ENCODE measurements at places on chromosomes 5 and 9.

- no peak for DNase-seq
Measured at GRCh38 chr5:136155078-136155477, 22.4 kb downstream of the SMAD5 start.

- no peak for DNase-seq
Measured at GRCh38 chr5:39190311-39191102, 28.9 kb downstream of the FYB1 start.

GRCh38 chr9:119675951-119676350, 306.7 kb upstream of the BRINP1 start:
- DNase-seq: no peak

DNA sequence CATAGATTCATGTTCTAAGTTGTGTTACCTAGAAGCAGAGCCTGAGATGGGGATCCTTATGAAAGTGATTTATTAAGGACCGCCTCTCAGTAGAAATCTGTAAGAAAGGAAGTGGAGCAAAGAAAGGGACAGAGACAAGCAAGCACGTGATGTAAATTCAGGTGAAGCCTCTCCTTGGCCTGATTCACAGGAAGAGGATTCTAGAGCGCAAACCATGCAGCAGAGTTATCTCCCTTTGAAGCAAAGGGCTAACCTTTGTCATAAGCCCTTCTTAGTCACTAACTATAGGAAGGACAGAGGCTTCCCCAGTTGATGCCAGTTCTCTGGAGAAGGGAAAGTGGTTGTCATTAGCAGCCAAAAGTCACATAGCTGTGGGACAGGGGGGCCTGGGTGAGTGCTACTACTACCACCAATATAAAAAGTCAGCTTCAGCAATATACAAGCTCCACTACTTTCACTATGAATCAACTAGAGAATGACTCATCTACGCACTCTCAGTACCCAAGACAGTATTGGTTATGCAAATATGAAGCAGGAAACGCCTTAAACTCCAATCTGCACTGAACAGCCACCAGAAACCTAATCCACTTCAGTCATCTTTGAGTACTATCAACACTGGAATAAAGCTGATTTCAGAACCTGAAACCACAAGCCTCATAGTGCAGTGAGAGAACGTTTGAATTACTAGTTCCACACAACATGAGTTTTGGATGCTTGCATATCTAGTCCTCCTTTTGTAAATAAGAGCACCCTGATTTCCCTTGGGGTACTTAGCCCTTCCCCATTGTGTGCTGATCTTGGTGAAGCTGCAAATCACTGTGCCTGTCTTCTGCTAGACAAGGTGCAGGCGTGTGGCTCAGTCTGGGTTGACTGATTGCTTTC, 162.7 kb downstream of the ZNF608 start:
- DNase-seq: peak; percentile 92

DNA sequence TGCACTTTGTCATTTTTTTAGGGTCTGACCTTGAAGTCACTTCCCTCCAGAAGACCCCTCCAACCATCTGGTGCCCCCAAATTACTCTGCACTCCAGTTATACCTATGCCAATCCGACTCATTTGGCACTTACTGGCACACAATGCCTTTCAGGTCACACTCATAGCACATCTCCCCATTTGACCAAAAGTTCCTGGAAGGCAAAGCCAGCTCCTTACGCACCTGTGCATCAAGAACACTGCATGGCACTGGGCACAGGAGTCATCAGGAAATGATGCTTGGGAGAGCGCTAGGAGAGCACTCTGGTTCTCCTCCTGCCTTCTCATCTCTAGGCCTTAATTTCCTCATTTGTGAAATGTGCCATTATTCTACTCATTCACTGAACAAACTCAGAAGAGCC, 2.9 kb downstream of the TNIP1 start:
- DNase-seq: no peak

DNA sequence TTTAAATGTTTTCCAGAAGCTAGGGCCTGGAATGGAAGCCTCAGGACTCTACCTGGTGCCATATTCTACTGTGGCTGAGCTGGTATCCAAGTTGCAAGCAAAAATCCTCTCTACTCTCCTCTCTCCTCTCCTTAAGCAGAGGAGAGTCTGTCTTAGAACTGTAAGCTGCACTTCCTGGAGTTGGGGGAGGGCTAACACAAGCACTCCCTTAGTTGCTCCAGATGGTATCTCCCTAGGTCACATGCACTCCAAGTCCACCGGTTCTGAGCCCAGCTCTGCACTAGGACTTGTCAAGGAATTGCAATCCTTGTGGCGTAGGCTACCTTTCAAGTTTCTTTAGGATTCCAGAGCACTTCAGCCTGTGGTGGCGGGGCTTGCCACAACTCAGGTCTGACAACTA, 513.9 kb upstream of the RGMB start:
- DNase-seq: no peak

DNA sequence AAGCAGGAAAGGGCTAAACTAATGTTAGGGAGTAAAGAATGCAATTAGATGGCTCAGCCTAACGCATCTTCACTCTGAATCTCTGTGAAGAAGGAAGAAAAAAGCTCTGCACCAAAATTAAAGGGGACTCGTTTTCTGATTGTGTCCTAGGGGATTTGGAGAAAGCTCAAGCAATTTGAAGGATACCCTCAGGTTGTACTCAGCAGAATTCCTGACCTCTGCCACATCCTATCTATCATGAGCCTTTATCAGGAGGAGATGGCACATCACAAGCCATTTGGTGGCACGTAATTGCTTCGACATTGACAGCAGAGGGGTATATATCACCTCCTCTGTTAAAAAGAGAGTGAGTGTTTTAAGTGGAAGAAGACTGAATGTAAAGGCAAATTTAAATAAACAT, 32.2 kb upstream of the EBF1 start:
- DNase-seq: no peak

- DNase-seq: peak; percentile 86
Measured at GRCh38 chr5:38724301-38725030, 121.3 kb upstream of the OSMR start.

- DNase-seq: no peak
Measured at GRCh38 chr9:114146735-114147134, 8.6 kb upstream of the COL27A1 start.

DNA sequence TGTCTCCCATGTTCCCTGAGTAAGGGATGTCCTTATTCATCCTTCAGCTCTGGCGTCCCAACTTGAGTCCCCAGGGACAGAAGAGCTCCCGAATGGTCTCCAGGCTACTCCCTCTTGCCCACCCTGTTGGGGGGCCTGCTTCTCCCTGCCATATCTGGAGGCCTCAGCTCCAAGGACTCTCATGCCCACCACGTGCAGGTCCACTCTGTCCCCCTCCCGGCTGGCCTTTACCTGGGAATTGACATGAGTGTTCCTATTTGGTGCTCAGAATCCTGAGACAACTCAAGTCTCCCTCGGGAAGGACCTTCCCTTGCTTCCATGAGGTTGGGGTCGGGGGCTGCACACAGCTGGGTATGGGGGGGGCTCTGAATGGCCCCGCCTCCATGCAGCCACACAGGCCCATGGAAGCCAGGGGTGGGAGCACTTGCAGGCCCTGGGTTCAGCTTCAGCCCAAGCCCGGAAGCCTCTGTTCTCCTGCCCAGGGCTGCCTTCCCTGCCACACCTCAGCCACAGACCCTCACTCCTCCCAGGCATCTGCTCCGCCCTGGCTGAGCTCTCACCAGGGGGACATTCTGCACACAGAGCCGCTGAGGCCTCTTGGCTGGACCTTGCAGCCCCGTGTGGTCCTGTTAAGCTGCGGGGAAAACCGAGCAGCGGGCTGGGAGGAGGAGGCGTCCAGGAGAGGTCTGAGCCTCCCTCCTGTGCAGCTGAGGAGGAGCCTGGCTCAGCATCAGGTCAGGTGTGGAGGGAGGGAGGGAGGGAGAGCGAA, 121.9 kb downstream of the PHF2 start:
- no peak for DNase-seq

- peak; percentile 77 for DNase-seq
Measured at GRCh38 chr5:150529555-150529954, 21.6 kb downstream of the NDST1 start.

DNA sequence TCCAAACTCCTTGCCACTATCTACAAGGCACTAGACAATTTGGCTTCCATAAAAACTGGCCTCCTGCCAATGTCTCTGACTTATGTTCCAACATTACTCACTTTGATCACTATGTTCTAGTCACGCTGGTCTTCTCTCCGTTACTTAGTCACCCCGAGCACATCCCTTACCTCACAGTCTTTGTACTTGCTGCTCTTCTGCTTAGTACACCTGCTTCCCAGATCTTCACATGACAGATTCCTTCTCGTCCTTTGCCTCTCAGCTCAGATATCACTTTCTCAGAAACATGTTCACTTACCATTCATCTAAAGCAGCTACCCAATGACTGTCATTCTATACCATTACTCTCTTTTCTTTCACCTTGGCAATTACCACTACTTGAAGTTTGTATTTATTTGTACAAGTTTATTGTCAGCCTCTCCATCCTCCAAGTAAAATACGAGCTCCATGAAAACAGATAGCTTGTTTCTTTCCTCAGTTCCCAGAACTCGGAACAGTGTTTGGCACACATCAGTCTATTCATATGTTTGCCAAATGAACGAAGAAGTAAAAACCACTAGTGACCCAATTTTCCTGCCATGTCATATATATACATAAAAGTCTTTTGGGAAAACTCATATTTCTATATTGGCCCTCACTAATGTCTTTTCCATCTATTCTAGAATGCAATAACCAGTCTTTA, 5.9 kb upstream of the SLC22A5 start:
- peak; percentile 86 for DNase-seq

GRCh38 chr9:84154320-84154719, 173.7 kb downstream of the RMI1 start:
- no peak for DNase-seq

DNA sequence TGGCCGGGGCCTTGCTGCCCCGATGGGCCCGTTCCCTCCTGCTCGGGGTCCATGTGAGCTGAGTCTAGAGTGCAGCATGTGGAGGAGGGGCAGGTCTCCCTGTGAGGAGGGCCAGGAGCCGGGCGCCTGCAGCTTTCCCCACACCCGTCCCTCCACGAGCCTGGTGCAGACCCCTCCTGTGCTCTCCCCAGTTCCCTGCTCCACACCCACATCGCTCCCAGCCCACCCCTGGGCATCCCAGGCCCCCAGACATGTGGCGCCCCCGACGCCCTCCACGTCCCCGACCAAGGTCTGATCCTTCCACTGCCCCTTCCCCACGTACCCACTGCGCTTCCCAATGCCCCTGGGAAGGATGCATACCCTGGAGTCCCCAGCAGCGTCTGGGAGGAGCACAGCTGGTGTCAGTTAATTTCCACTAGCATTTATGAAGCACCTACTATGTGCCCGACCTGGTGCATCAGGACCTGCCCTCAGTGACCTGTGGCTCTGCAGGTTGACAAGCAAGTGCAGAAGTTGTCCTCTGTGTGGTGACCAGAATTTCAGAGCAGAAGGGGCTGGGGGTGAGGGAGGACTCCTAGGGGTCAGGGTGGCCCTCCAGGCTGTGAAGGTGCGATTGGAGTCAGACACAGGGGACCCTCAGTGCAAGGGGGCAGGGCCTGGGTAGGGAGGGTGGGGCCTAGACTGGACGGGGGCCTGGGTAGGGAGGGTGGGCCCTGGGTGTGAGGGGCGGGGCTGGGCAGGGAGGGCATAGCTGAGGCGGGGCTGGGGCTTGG, 10.8 kb upstream of the SLC6A18 start:
- no peak for DNase-seq

- peak; percentile 50 for DNase-seq
Measured at GRCh38 chr9:6955251-6955921, 197.6 kb downstream of the KDM4C start.

- DNase-seq: no peak
Measured at GRCh38 chr9:16033921-16034691, 481.3 kb downstream of the CCDC171 start.

DNA sequence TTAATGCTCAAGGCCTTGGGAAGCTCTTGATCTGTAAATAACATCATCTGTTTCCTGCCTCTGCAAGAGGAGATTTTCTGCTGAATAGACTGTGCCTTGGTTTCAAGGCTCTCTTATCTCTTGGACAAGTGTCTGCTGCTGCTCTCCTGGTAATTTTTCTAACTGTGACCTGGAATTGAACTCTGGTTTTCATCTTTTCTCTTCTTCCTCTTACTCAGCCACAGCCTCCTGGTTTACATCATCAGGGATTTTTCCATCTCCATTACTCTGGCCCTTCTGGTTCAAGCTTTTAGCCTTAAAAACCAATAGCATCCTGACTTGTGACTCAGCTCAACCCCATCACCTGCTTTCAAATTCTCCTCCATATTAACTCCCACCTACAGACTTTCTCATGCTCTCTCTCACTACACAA, 49.6 kb upstream of the ITGA1 start:
- no peak for DNase-seq

GRCh38 chr5:1011741-1012312, 3.2 kb downstream of the NKD2 start:
- DNase-seq: peak; percentile 92

DNA sequence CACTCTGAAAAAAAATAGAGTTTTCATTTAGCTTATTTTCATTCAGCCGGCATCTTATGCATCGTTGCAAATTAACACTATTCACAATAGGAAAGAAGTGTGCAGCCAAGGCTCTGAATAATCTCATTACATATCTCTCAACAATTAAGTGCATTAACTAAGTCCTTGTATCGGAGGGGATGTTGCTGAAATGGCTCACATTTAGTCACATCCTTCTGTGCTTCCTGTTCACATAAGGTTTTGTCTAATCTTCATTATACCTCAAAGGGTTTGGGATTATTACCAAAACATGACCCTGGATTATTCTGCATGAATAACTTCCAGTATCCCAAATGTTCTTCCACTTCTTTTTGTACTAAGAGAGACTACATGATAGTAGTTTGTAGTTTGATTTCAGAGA, 278.0 kb upstream of the GRIA1 start:
- DNase-seq: no peak

DNA sequence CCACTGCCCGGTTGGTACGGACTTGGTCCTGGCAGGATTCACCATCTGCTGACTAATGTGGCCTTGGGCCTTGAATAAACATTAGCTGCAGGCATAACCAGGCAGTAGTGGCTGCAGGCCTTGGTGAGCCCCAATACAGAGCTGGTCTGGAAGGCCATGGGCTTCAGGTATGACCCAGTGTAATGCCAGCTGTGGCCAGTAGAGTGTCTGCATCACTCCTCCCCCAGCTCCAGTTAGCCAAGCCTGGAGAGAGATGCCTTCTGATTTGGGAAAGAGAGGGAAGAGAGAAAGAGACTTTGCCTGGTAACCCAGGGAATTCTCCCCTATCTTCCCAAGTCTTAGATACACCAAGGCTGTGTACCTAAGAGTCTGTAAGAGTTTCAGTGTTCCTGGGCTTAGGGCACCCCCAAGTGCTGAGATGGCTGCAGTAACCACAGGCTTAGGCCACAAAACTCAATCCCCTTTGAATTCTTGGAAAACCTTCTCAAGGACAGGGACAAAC, 5.6 kb upstream of the C5 start:
- peak; percentile 70 for DNase-seq

- no peak for DNase-seq
Measured at GRCh38 chr5:140631036-140631417, 1.9 kb downstream of the CD14 start.

DNA sequence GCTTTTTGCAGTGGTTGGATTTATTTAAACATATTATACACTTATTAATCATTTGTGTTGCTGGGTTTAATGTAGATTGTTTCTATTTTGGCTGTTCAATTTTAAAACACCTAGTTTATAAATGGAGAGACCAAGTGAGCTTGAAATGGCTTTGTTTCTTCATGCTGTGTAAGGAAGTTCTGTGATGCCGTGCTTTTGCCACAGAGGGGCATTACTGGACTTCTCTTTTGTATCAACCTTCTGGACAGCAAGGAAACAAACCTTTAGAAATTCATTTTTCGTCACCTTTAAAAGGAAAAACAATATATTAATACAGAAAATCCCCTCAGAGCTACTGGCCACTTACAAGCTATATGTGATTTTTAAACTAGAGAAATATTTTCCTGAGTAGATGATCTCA, 81.9 kb downstream of the DMRTA1 start:
- no peak for DNase-seq

Measured in osteoblast (primary cell).